ENCODE measurements at places on chromosomes 12 and 14.

DNA sequence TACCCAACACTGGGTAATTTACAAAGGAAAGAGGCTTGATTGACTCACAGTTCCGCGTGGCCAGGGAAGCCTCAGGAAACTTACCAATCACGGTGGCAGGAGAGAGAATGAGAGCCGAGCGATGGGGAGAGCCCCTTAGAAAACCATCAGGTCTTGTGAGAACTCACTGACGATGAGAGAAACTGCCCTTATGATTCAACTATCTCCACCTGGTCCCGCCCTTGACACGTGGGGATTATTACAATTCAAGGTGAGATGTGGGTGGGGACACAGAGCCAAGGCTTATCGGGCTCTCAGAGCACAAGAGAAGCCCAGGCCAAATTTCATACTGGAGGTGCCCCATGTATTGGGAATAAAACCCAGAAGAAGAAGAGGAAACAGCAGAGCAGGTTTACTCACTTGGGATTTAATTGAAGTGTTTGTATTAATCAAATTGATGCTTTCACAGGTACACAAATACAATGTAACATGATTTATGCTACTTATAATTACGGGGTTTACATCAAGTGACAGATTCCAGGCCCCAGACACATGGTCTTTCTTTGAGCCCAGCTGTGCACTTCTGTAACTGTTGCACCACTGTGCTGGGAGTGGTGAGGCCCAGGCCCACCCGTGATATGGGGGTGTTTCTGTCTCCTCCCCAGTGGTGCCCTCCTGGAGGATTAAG, 8.2 kb upstream of the CCDC85C start:
- no peak for DNase-seq

DNA sequence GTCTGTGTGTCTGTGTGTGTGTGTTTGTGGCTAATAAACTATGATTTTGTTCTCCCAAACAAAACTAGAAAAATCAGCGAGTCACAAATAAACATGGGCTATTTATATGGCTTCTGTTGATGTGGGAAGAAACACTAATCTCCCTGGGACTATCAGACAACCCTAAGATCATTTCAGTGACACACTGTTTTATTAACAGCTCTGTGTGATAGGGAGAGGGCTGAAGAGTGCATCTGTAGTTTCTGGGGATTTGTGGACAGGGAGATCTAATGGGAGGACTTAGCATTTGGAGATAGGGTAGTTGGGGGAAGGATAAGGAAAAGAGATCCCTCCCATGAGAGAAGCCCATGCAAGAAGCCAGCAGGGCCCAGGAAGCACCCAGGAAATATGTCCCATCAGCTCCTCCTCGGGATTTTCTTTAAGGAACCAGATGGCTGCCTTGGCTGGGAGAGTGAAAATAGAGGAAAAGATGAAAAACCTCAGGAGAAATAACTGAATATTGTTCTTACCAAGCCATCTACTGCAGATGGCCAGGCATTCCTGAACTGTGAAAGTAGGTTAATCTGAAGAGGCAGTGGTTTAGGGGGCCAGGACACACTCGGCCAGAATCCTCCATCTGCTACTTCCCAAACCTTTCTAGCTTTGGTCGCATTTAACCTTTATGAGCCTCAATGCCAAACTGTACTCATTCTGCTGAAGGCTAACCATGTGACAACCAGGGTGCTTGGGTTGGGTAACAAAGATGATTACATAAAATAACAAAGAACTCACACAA, 253.4 kb downstream of the BTG1 start:
- no peak for DNase-seq

DNA sequence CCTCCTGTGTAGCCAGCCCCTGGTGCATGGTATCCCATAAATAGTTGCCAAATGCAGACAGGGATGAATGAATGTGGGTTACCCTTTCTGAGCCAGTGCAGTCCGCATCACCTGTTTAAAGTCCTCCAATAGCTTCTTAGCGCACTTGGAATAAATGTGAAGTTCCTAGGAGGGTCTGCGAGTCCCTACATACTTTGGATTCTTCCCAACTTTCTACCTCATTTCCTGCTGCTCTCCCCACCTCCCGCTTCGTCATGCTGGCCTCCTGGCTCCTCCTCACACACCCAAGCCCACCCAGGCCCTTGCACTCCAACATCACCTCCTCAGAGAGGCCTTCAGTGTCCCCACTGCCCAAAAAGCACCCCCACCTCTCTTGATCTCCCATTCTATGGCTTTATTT, 17.7 kb downstream of the RFX4 start:
- no peak for DNase-seq

DNA sequence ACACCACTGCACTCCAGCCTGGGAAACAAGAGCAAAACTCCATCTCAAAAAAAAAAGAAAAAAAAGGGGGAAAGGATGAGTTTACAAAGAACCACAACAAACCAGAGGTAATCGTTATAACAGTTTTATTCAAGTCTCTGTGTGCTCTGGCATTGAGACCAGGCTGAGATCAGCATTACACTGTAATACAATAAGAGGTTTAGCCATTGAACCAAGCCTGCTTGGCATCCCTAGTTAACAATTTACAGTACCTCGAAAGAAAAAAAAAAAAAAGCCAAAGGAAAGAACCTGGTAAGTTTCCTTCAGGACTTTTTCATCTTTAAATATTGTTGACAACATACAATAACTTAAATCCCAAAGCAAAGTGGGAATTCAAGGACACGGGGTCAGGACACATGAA, 80.7 kb downstream of the TTC9 start:
- DNase-seq, result no peak

- DNase-seq, result no peak
Observed at GRCh38 chr14:87260460-87260859, 732.5 kb downstream of the GALC start.

GRCh38 chr14:95334044-95334443, 14.3 kb upstream of the CLMN start:
- no peak for DNase-seq

DNA sequence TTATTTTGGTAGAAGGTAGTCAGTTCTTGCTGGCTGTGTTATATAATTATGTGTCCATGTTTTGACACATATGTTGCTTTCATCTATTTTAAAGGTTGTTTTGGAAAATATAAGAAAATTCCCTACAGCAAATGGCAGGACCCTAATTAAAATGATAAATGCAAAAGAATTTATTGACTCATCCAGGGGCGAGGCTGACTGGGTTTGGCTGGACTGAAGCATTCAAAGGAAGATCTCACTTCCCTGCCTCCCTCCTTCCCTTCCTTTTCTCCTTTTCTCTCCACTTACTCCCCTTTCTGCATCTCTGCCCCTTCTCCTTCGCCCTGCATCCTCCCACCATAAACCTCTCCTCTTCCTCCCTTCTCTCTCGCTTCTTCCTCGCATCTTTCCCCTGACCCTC, 129.6 kb downstream of the SNAPC1 start:
- DNase-seq, result no peak

GRCh38 chr12:50932787-50933280, 19.5 kb upstream of the HIGD1C start:
- no peak for DNase-seq

GRCh38 chr14:70709726-70710382, 68.1 kb downstream of the TTC9 start:
- no peak for DNase-seq

DNA sequence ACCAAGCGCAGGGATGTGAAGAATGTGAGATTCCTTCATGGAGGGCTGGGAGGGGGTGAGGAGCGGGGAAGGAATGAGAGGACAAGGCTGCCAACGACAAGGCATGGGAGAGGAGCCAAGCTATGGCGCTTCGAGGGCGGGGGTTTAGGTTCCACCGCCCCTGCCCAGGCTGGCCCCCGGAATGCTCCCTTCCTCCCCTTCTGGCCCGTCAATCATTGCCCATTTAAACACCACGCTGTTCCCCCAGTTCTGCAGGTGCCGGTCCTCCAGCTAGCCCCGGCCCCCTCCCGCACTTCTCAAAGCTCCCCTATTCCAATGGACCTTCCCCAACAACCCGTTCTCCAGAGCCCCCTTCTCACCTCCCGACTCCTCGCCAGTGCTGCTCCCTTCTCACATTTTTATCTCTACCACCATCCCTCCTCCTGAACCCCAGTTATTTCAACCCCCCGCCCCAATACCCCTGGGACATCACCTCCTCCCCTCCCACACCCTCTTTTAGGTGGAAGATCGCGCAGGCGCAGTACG, 428 bp downstream of the RNF41 start:
- DNase-seq, result no peak

DNA sequence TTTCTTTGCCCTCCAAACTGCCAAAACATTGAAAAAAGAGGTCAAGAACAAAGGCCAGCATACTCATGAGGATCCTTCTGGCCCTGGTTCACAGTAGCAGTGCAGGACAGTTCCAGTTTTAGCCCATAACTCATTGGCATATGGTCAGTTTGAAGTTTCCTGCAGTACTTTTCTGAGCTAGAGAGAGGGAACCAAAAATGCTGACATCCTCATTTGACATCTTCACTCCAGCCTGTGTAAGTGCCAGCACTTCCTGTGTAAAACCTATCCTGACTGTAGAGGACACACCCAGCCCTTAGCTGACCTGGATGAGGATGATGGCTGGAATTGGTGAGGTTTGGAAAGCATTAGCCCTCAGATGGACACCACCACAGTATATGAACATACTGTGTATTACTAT, 84.1 kb downstream of the FGD4 start:
- DNase-seq, result no peak

- DNase-seq, result no peak
Observed at GRCh38 chr12:79658221-79658620, 32.5 kb downstream of the PAWR start.

- DNase-seq, result no peak
Observed at GRCh38 chr14:96863327-96863985, 66.3 kb downstream of the VRK1 start.

- peak; percentile 48 for DNase-seq
Observed at GRCh38 chr12:122730215-122731014, at the start of gene HCAR1. Gene HCAR1, minus strand, starts transcription at chr12:122730844. Its CDS starts 505 bp downstream, at chr12:122730339.

GRCh38 chr12:65905405-65905804, 81.1 kb downstream of the HMGA2 start:
- no peak for DNase-seq

- no peak for DNase-seq
Observed at GRCh38 chr14:24398293-24398652, 530 bp upstream of the NYNRIN start.

- DNase-seq, result no peak
Observed at GRCh38 chr12:52300796-52301691, 9.7 kb upstream of the KRT81 start.

DNA sequence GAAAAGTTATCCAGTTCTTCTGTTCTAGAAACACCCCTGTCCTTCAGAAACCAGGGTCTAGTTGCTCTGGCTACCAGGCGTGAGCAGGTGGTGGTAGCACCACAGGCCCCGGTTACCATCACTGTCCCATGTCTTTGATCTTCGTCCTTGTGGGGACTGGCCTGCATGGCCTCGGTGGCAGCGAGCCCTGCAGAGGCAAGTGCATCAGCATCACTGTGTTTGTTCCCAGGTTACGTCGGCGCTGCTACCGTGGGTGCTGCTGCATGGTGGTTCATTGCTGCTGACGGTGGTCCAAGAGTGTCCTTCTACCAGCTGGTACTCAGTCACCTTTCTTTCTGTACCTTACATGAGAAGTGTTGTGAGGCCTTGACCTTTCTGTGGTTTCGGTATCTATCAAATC, 58.9 kb downstream of the ANAPC7 start:
- no peak for DNase-seq

DNA sequence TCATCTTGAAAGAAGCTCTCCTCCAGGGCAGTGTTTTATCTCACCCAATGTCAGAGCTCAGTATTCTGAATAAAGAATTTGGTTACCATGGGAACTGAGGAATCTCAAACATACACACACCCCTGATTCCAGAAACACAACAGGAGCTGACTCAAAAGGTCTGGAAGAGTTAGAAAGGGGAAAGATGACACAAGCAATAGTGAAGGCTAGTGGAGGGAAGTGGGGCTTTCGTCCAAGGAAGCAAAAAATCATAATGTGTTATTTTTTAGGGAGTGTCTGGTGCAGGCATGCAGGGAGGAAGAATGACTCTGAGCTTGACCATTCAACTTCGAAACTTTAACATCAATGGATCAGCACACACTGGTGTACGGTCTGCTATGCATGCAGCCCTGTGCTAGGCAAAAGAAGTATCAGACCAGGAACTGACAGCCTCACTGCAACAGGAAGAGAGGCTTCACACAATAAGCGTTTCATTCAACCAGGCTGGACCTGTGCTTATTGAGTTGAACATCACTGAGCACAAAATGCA, 20.3 kb downstream of the HEBP1 start:
- DNase-seq, result no peak

DNA sequence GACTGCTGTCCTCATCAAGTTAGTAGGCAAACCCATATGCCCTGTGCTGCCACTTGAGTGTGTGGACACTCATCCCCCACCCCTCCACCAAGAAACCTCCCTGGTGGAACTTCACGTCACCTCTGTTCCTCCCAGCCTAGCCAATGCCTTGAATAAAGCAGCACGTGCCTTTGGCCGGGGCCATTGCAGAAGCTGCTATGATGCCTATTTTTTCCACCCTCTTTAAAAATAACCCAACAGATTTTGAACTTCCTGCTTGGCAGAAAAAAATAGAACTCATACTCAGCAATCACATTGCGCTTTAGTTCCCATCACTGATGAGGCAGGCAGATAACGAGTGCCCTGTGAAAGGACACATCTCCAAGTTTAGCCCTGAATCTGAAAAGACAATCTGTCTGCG, 23.1 kb upstream of the PWP1 start:
- DNase-seq, result no peak

GRCh38 chr14:68623307-68623706, 169.6 kb downstream of the ZFP36L1 start:
- DNase-seq, result no peak

GRCh38 chr12:30996255-30996654, 69.7 kb downstream of the TSPAN11 start:
- no peak for DNase-seq

DNA sequence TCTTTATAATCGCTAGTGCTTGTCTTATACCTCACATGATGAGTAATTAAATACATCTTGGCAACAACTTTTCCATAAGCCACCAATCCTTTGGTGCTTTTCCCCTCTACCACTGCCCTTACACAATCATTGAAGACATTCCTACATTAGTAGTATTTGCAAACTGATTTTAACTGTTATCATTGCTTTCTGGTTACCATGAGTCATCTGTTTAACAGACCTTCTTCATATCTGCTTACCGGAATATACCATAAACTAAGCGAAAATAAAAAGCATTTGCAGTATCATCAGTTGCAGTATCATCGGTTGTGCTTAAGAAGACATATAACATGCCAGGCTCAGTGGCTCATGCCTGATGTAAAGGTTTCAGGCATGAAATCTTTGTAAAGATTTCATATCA, 54.8 kb upstream of the PLEKHA5 start:
- no peak for DNase-seq
